ENCODE measurements at places on chromosomes 16 and 17. TPM values are rescaled to one million over a fixed set of nuclear protein-coding genes. Genes with fewer than 3 reads are reported as not detected.

DNA sequence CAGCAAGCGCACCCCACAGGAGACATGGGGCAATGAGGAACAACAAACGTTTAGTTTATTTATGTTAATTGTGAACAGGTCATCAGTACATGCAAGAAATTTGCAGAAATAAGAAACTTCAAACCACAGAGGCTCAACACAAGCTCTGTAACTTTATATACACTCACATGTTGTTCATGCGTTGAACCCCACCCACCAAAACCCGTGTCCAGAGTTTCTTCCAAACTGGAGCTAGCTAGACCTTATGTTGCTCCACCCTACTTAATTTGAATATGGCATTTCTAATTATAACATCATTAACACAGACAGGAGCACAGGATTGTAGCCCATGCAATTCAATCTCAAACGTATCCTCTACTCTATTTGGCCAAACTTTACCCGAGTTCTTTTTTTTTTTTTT lies 192.1 kb downstream of the ZNF18 start:
- no peak for DNase-seq
- H3K4me3 ChIP-seq: no peak overlapping the region
- H3K36me3 ChIP-seq: no peaks in the 10 kb centered on the region
- H3K27ac ChIP-seq: no peak overlapping the region
- H3K4me1 ChIP-seq: no peaks in the 10 kb centered on the region
- no peaks in the 10 kb centered on the region for H3K27me3 ChIP-seq

The GH2 gene
- total RNA-seq: 0.24 TPM

- H3K4me1 ChIP-seq: no peaks in the 10 kb centered on the region
- H3K27ac ChIP-seq: no peak overlapping the region
- no peak overlapping the region for H3K4me3 ChIP-seq
- H3K27me3 ChIP-seq: no peaks in the 10 kb centered on the region
These were observed 32.2 kb upstream of the CHMP6 start for GRCh38 chr17:80959330-80960036.

- DNase-seq: no peak
- no peak overlapping the region for H3K27ac ChIP-seq
- H3K36me3 ChIP-seq: peaks cover 15% of the 10 kb centered on the region
These were observed 19.9 kb downstream of the CFAP20 start for GRCh38 chr16:58109330-58109729.

The PRSS22 gene
- 0.42 TPM for total RNA-seq

The LRRC75A gene
- total RNA-seq: 1.6 TPM

DNA sequence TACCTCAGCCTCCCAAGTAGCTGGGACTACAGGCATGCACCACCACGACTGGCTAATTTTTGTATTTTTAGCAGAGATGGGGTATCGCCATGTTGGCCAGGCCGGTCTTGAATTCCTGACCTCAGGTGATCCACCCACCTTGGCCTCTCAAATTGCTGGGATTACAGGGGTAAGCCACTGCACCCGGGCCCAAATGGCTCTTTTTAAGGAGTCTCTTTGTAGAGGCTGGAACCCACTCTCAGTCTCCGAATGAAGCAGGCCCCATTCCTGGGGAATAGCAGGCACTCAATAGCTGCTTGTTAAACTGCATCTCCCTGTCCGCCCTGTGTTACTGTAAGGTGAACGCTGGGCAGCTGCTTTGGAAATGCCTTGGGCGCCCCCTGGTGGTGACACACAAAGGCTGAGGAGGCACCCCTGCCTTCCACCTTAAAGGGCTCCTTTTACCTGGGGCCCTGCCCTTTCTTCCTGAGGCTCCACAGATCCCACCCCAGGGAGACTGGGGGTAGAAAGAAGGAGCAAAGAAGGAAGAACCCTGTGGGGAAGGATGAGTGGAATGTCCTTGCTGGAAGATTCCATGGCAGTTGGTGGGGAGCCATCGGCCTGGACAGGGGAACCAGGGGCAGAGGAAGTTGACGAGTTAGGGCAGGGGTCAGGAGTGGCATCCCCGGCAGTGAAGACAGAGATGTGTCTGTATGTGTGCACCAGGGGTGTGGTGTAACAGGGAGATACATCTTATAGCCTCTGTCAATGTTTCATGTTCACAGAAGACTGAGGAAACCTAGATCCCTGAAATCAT lies 6.1 kb upstream of the SP2 start:
- peaks cover 11% of the 10 kb centered on the region for H3K4me1 ChIP-seq
- peaks cover 3% of the 10 kb centered on the region for H3K36me3 ChIP-seq
- H3K27ac ChIP-seq: no peak overlapping the region
- DNase-seq: peak; percentile 75
- H3K4me3 ChIP-seq: no peak overlapping the region

The ST6GALNAC2 gene
- 0.76 TPM for total RNA-seq

- no peak overlapping the region for H3K27ac ChIP-seq
- no peak for DNase-seq
- H3K36me3 ChIP-seq: no peaks in the 10 kb centered on the region
- no peaks in the 10 kb centered on the region for H3K4me1 ChIP-seq
- H3K4me3 ChIP-seq: no peak overlapping the region
These were observed 196.6 kb downstream of the RAB11FIP4 start for GRCh38 chr17:31588034-31588433.

- no peak for DNase-seq
- H3K36me3 ChIP-seq: no peaks in the 10 kb centered on the region
- no peaks in the 10 kb centered on the region for H3K4me1 ChIP-seq
These were observed 35.8 kb upstream of the TEKT3 start for GRCh38 chr17:15377200-15377599.

DNA sequence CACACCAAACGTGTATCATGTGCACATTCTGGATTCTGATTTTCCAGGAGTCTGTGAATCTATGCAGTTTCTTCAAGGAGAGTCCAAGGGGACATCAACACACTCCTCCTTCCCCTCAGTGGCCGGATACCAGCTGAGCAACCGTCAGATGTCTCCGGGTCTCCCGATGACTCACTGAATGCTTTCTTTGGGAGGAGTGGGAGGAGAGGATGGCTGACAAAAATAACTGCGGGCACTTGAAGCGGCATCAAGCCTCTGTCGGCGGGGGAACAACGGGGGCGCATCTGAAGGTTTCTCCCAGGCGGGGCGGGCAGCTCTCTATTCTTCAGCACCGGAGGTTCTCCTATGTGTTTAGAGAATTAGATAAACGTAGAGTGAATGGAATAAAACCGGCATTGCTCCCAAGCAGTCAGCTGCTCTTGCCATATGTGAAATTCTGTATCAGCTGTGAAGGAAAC lies 24.6 kb upstream of the LRRC75A start:
- H3K36me3 ChIP-seq: no peaks in the 10 kb centered on the region
- DNase-seq: no peak
- no peak overlapping the region for H3K27ac ChIP-seq
- H3K4me3 ChIP-seq: no peak overlapping the region

DNA sequence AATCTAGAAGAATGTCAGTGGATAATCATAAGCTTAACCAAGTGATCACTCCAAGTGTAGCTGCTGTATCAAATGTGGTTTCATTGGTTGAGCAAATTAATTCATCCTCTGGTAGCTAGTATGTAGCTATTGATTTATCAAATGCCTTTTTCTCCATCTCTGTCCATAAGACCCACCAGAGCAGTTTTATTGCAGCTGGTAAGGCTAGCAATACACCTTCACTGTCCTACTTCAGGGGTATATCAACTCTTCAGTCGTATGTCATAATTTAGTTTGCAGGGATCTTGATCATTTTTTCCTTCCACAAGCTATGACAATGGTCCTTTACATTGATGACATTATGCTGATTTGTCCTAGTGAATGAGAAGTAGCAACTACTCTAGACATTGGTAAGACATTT lies 158.8 kb downstream of the PRKCB start:
- DNase-seq: no peak
- no peak overlapping the region for H3K4me3 ChIP-seq
- H3K4me1 ChIP-seq: no peaks in the 10 kb centered on the region
- peaks cover 19% of the 10 kb centered on the region for H3K36me3 ChIP-seq
- no peak overlapping the region for H3K27ac ChIP-seq

- H3K36me3 ChIP-seq: no peaks in the 10 kb centered on the region
- no peak overlapping the region for H3K4me3 ChIP-seq
- no peaks in the 10 kb centered on the region for H3K27me3 ChIP-seq
- H3K4me1 ChIP-seq: no peaks in the 10 kb centered on the region
- H3K27ac ChIP-seq: no peak overlapping the region
These were observed 2.6 kb downstream of the HSD17B2 start for GRCh38 chr16:82037666-82038065.

GRCh38 chr17:63412234-63412633 lies 33.9 kb downstream of the CYB561 start:
- H3K4me1 ChIP-seq: no peaks in the 10 kb centered on the region
- no peak for DNase-seq
- H3K27ac ChIP-seq: no peak overlapping the region
- no peaks in the 10 kb centered on the region for H3K27me3 ChIP-seq
- H3K36me3 ChIP-seq: peaks cover 3% of the 10 kb centered on the region

GRCh38 chr17:32870969-32871368 lies 6.0 kb downstream of the MYO1D start:
- no peaks in the 10 kb centered on the region for H3K36me3 ChIP-seq
- H3K27ac ChIP-seq: no peak overlapping the region
- no peaks in the 10 kb centered on the region for H3K4me1 ChIP-seq
- no peak overlapping the region for H3K4me3 ChIP-seq
- peaks cover 22% of the 10 kb centered on the region for H3K27me3 ChIP-seq
- no peak for DNase-seq

- H3K4me1 ChIP-seq: peaks cover 12% of the 10 kb centered on the region
- no peaks in the 10 kb centered on the region for H3K36me3 ChIP-seq
- DNase-seq: no peak
- H3K27me3 ChIP-seq: peaks cover 40% of the 10 kb centered on the region
These were observed 2.4 kb downstream of the SEC14L5 start for GRCh38 chr16:4960579-4960978.

GRCh38 chr17:42913522-42913921 lies 12.9 kb downstream of the G6PC1 start:
- DNase-seq: no peak
- no peak overlapping the region for H3K4me3 ChIP-seq
- no peak overlapping the region for H3K27ac ChIP-seq
- H3K36me3 ChIP-seq: no peaks in the 10 kb centered on the region

- H3K4me1 ChIP-seq: no peaks in the 10 kb centered on the region
- no peak overlapping the region for H3K27ac ChIP-seq
- no peak for DNase-seq
- no peaks in the 10 kb centered on the region for H3K27me3 ChIP-seq
- no peak overlapping the region for H3K4me3 ChIP-seq
- H3K36me3 ChIP-seq: no peaks in the 10 kb centered on the region
These were observed 30.4 kb upstream of the CRISPLD2 start for GRCh38 chr16:84789431-84789830.

GRCh38 chr16:11163761-11164261 lies 92.2 kb downstream of the SOCS1 start:
- H3K4me3 ChIP-seq: no peak overlapping the region
- no peak for DNase-seq
- H3K27ac ChIP-seq: no peak overlapping the region
- peaks cover 2% of the 10 kb centered on the region for H3K4me1 ChIP-seq
- peaks cover 19% of the 10 kb centered on the region for H3K36me3 ChIP-seq
- no peaks in the 10 kb centered on the region for H3K27me3 ChIP-seq

DNA sequence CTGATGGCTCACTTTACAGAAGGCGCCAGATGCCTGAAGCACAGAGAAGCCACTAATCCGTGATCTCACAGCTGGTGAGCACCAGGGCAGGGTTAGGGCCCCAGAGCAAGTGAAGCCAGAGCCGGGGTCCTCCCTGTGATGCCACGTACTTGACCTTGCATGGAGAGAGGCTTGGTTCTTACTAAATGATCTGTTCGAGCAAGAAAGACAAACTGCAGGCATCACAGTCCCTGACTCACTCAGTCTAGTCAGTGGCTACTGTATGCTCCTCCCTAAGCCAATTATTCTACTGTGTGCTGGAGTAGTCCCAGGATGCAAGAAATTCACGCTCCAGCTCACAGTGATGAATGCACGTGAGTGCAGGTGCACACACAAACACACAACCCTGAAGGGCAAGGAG lies 55.4 kb downstream of the SDK2 start:
- no peak overlapping the region for H3K4me3 ChIP-seq
- no peaks in the 10 kb centered on the region for H3K27me3 ChIP-seq
- H3K27ac ChIP-seq: no peak overlapping the region
- H3K4me1 ChIP-seq: peaks cover 18% of the 10 kb centered on the region

The DNAAF8 gene
- 0.38 TPM for total RNA-seq

GRCh38 chr16:55264949-55265348 lies 59.1 kb upstream of the IRX6 start:
- H3K4me1 ChIP-seq: no peaks in the 10 kb centered on the region
- H3K27me3 ChIP-seq: no peaks in the 10 kb centered on the region
- H3K4me3 ChIP-seq: no peak overlapping the region

DNA sequence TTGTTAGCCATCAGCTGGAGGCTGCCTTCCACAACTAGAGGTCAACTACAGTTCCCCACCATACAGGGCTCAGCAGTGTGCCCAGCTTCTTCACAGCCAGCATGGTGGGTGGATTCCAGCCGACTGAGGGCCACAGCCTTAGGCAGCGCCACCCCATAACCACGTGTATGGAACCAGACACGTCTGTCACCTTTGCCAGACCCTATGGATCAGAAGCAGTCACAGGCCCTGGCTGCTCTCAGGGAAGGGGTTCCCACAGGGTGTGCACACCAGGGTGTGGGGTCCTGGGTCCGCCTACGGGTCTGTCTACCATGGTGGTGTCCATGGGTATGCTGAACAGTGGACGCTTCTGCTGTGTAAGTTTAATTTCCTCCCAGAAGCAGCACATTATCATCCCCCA lies 265.0 kb upstream of the FOXF1 start:
- no peak for DNase-seq
- H3K27ac ChIP-seq: no peak overlapping the region
- no peak overlapping the region for H3K4me3 ChIP-seq
- H3K36me3 ChIP-seq: no peaks in the 10 kb centered on the region
- H3K4me1 ChIP-seq: no peaks in the 10 kb centered on the region

- H3K4me1 ChIP-seq: no peaks in the 10 kb centered on the region
- H3K27me3 ChIP-seq: peaks cover 12% of the 10 kb centered on the region
- no peak for DNase-seq
- no peak overlapping the region for H3K27ac ChIP-seq
- H3K4me3 ChIP-seq: no peak overlapping the region
These were observed 5.0 kb upstream of the CDH13 start for GRCh38 chr16:82621781-82622180.

The MSI2 gene
- total RNA-seq: 52.5 TPM

The TLCD3A gene
- 5.1 TPM for total RNA-seq

The TPSG1 gene
- total RNA-seq: not detected

All from thymus (tissue), 14 donors.